ENCODE measurements at places on chromosomes 7 and 10.
A peak's percentile ranks its signal among the peaks of the same experiment; 100 is the strongest.

DNA sequence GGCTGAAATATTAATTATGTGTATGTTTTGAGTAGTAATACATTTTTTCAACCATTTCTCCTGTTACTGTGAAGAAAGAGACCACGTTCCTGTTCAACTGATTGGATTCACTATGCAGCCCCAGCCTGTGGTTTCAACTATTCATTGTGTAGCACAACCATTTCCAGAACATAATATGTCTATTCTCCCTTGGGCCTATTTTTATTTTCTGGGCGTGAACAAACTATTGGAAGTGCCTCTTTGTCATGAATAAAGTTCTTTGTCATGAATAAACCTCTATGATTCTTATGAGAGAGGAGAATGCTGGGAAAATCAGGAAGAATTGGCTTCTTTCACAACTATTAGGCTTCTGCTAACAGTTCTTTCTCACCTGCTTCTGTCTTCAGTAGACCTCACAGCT lies 152.4 kb downstream of the GNAT3 start:
- DNase-seq, result no peak

DNA sequence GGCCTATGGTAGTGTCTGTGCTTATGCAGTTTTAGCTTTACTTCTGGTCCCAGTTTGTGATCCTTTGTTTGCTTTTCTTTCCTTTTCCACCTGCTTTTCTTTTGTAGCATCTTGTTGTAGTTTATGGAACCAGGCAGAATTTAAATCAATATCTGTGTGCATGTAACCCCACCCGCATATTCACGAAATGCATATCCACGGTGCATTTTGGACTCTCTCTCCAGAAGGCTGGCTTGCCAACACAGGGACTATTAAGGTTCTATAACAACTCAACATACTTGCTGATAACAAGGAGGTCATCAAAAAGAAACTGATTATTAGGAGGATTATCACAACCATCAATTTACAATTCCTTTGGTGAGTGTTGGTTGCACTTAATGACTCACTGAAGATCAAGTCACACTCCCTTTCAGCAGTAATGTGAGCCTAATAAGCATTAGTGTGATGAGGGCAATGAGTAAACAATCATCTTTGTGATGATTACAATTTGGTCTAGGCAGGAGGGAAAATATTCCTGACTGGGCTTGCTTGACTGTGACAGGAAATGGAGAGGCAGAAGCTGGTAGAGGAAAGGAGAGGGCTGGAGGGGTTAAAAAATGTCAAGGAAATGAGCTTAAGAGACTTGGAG lies 378.6 kb downstream of the REEP3 start:
- no peak for DNase-seq

GRCh38 chr7:91079487-91079886 lies 184.7 kb upstream of the FZD1 start:
- DNase-seq, result no peak

DNA sequence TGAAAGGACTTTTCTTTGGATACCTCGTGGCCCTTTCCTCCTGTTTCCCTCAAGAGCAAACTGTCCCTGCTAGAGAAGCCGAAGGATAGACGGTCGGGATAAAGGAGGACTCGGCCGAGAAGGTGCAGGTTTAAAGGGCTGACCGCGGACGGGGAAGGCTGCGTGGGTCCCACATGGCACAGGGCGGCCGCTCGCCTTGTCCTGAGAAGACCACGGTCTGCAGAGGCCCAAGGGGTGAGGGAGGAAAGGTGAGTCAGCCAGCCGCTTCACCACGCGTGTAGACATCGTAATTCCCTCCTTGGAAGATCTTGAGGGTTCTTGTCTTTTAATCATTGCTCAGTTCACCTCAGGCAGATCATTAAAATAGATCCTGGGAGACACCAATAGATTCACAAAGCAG lies 253.8 kb downstream of the DPP6 start:
- no peak for DNase-seq

- DNase-seq, result no peak
These were observed 219.5 kb upstream of the AOAH start for GRCh38 chr7:36943591-36944435.

DNA sequence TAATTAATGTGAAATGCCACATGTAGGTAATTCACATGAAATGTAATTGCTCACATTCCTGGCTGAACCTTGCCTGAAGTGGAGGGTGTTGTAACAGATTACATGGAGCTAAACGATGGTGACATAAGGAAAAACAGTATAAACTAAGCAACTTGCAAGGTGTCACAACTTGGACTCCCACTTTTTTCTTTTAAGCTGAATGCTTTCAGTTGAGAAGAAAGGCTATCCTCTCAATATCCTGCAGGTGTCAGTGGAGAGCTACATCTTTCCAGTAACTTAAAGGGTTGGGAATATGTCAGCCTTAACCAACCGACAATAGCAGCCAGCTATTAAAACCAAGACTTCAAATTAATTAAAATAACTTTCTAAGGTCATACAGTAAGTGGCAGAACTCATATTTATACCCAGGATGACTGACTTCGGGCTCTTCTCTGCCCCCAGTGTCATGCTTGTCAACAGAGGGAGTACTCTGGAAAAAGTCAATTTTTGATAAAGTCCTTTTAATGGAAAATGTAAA lies 33.7 kb downstream of the NRBF2 start:
- peak; percentile 65 for DNase-seq

GRCh38 chr7:158022601-158023000 lies 565.0 kb downstream of the PTPRN2 start:
- no peak for DNase-seq

GRCh38 chr10:43339136-43339535 lies 32.3 kb upstream of the FXYD4 start:
- no peak for DNase-seq

DNA sequence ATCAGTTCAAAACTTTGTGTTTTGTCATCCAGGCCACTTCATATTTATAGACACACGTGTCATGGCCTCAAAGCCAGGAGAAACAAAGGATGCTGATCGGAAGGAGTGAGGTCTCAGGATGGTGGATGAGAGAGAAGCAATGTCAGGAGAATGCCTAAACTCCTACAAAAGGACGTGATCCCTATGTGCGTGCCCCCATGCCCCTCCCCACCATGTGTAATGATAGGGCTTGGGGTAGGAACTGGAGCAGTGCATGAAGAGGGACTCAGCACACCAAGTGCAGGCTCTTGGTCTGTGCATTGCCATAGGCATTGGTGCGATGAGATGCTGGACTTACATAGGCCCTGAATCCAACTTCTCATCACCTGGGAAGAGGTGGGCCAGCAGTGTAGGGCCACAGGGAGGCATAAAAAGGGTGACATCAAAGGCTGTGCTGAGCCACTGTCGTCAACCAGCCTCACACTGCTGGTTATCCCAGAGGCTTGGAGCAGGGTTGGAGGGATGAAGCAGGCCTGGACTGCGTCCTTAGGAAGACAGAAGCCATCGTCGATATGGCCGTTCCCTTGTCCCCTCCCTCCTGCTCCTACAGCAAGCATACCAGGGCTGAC lies 46.9 kb upstream of the GDF10 start:
- DNase-seq, result no peak

DNA sequence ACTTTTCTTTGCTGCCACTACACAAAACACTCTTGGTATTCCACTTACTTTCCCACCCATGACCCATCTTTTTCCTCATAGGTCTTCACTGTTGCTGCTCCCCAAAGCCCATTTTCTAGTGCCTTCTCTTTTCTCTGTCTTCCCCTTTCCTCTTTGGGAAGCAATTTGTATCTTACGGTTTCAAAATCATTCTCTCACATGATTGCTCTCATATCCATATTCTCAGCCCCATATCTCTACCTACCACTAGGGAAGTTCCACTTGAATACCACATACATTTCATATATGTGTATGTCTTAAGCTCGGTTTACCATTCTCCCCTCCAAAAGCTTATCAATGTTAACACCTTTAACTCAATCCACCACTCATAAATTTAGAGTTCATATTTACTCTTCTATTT lies 3.2 kb upstream of the UBE2D1 start:
- no peak for DNase-seq

GRCh38 chr7:135210888-135211178 lies 493 bp downstream of the WDR91 start:
- no peak for DNase-seq

- DNase-seq, result no peak
These were observed 43.2 kb upstream of the USP6NL start for GRCh38 chr10:11654659-11655058.

DNA sequence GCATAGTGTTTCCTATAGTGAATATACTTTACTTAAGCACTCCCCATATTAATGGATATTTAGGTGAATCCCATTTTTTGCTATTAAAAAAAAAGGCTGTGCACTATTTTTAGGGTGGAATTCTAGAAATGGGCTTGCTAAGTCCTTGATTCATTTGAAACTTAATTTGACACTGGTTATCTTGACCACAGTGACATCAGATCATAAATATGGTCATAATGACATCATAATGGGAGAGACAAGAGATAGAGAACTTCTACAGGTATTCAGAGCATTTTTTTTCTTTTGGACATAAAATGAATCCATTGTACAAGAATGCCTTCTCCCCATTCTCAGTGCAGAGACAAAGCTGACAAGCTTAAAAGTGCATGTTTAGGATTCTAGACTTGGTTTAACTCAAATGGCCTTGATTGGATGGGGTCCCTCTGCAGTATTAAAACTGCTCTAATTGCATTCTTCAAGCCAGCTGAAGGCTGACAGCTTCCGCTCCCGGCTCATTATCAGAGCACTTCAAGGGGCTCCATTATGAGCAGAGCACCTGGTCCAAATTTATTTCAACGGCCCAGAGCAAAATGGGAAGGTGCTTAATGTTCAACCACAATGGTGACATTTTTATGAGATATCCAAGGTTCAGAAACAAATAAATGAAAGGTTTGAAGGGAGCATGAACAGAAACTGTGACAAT lies 104.8 kb downstream of the JAZF1 start:
- DNase-seq, result no peak

DNA sequence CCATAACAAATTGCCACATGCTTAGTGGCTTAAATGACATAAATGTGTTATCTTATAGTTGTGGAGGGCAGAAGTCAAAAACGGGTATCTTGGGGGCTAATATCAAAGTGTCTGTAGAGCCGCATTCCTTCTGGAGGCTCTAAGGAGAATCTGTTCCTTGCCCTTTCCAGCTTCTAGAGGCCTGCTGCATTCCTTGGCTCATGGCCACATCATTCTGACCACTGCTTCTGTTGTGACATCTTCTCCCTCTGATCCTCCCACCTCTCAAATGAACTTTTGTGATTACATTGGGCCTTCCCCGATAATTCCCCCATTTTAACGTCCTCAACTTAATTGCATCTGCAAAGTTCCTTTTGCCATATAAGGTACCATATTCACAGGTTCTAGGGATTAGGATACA lies 76.1 kb downstream of the CYP26A1 start:
- DNase-seq, result no peak

- no peak for DNase-seq
These were observed 80.8 kb upstream of the KLF14 start for GRCh38 chr7:130814778-130815335.

DNA sequence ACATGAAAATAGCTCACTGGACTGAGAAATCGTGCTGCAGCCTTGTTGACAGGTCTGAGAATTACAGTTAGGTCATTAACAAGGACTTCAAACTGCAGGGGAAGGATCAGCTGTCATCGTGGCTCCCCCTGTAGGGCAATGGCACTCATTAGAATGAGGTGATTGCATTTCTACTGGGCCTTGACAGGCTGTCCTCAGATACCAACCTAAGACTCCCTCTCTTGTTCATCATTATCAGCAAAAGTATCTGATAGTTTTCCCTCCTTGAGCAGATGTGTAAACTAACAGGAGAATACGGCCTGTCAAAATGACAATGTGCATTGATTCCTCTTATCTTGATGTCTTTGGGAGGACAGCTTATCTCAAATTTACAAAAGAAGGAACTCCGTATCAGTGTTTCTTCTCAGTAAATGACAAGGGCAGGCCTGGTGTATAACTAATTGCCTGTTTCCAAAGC lies 648.5 kb upstream of the LRRN3 start:
- no peak for DNase-seq

GRCh38 chr7:32765185-32765584 lies 126.4 kb downstream of the KBTBD2 start:
- no peak for DNase-seq

- no peak for DNase-seq
These were observed 21.5 kb downstream of the C10orf105 start for GRCh38 chr10:71697938-71698709.

DNA sequence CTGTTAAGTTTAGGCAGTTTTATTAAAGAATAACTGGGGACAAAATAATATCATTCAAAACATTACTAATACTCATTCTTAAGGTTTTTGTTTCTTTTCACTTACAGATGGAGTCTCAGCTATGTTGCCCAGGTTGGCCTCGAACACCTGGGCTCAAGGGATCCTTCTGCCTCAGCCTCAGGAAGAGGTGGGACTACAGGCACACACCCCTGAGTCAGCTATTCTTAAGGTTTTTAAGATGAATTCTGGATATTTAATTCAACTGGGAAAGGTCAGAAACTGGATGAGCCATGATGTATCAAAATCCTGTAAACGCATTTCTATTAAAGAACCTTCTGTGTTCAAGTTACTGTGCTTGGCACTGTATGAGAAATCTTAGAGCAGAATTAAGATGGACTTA lies 3.5 kb downstream of the OAT start:
- DNase-seq, result no peak

DNA sequence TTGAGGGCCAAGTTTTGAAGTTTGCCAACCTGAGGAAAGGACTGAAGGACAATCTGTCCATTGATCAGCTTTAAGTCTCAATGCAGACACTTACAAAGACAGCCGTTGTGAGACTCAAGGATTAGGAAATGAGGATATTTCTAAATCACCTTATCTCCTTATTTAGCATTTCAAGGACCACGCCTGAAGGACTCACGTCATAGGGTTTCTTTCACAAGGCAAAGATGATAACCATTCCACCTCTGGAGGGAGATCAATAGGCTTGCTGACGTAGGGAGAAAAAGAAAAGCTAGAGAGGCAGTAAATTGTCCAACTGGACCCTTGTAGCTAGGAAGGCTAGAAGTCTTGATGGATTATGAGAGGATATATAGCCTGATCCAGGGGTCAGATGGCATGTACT lies 3.3 kb upstream of the ASB4 start:
- DNase-seq, result no peak

GRCh38 chr7:30658479-30659074 lies 23.7 kb downstream of the CRHR2 start:
- DNase-seq, result no peak

DNA sequence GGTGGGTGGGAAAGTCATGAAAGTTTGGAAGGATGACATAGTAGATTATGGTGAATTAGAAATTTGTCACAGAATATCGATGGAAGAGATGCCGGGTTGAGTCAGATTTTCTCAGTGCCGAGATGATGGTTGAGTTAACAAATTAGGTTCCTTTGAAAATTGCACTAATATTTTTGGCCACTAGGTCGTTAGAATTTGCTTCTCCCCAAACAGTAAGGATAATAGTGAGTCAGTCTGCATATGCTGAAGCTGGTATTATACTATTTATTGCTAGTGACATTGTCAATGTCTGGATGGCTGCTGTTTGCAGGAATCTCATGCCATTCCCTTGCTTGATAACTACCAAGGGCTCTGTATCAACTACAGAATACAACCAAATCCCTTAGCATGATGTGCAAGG lies 37.7 kb upstream of the MINDY3 start:
- no peak for DNase-seq
